ENCODE measurements at places on chromosomes 2 and 18.

DNA sequence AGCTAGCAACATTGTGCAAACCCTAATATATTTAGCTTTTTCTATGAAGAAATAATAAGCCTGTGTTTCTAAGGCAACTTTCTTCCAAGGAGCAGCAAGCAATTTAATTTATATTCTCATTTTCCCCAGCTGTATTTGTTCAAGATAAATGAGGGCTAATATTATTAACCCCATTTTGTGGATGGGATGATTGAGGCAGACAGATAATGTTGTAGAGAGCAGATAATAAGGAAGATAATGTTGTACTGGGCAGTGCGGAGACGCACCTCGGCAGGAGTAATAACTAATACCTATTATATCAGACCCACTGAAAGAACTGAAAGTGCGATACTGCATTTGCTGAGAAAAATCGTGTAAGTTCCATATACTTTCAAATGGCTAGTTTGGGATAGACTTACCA lies 344.1 kb upstream of the FANCL start:
- H3K27me3 ChIP-seq = no peaks in the 10 kb centered on the region
- H3K27ac ChIP-seq = no peak overlapping the region
- no peaks in the 10 kb centered on the region for H3K36me3 ChIP-seq
- H3K4me3 ChIP-seq = no peak overlapping the region
- no peak for DNase-seq

- H3K4me1 ChIP-seq = no peaks in the 10 kb centered on the region
- H3K36me3 ChIP-seq = no peaks in the 10 kb centered on the region
- peaks cover 6% of the 10 kb centered on the region for H3K27me3 ChIP-seq
- H3K4me3 ChIP-seq = no peak overlapping the region
Observed at GRCh38 chr2:180040146-180040925, 33.2 kb upstream of the CWC22 start.

DNA sequence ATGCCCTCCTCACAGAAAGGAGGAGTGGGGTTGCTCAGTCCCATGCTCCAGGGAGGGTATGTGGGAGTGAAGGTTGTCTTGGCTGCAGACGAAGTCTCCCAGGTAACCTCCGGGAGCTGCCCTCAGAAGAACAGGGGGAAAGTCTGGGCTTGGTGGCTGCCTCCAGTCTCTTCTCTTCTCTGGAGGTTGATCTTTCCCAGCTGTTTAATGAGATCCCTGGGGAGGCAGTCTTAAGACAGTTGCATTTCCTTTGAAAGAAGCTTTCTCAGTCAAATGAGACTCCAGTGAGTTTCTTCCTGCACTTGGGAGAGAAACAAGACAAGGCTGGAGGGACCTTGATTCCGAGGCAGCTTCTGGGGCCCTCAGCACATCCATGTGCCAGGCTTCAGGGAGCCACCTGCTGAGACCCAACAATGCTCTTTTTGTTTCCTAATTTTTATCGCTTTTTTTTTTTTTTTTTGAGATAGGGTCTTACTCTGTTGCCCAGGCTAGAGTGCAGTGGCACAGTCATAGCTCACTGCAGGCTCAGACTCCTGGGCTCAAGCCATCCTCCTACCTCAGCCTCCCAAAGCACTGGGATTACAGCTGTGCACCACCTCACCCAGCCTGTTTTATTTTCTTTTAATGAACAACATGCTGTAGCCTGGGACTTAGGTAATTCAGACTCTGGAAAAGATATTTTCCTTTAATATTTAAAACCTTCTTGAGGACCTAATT lies 71.7 kb upstream of the TPO start:
- no peaks in the 10 kb centered on the region for H3K36me3 ChIP-seq
- DNase-seq = no peak

- no peak overlapping the region for H3K4me3 ChIP-seq
- H3K36me3 ChIP-seq = no peaks in the 10 kb centered on the region
- DNase-seq = no peak
- no peak overlapping the region for H3K27ac ChIP-seq
Observed at GRCh38 chr2:30275256-30275655, 43.9 kb downstream of the LBH start.

GRCh38 chr18:36623681-36624190 lies 205.1 kb downstream of the TPGS2 start:
- H3K36me3 ChIP-seq = no peaks in the 10 kb centered on the region
- H3K4me3 ChIP-seq = no peak overlapping the region
- DNase-seq = no peak
- H3K27me3 ChIP-seq = no peaks in the 10 kb centered on the region

DNA sequence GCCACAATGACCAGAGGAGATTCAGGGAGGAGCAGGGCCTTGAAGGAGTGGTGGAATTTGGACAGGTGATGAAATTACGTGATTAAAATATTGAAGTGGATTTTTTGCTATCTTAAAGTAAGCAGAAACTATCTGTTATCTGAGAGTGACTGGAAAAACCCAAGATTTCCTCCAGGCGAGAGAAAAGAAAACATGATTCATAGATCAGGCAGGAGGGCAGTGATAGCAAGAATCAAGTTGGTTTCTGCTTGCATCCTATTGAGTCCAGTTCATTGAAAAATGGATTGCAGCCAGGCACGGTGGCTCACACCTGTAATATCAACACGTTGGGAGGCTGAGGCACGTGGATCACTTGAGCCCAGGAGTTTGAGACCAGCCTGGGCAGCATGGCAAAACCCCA lies 127.8 kb downstream of the NXPH2 start:
- H3K27ac ChIP-seq = no peak overlapping the region
- DNase-seq = no peak
- no peak overlapping the region for H3K4me3 ChIP-seq
- H3K36me3 ChIP-seq = no peaks in the 10 kb centered on the region

- H3K4me3 ChIP-seq = no peak overlapping the region
- H3K27ac ChIP-seq = no peak overlapping the region
- peaks cover 2% of the 10 kb centered on the region for H3K4me1 ChIP-seq
Observed at GRCh38 chr2:161177969-161178368, 17.7 kb downstream of the TANK start.

DNA sequence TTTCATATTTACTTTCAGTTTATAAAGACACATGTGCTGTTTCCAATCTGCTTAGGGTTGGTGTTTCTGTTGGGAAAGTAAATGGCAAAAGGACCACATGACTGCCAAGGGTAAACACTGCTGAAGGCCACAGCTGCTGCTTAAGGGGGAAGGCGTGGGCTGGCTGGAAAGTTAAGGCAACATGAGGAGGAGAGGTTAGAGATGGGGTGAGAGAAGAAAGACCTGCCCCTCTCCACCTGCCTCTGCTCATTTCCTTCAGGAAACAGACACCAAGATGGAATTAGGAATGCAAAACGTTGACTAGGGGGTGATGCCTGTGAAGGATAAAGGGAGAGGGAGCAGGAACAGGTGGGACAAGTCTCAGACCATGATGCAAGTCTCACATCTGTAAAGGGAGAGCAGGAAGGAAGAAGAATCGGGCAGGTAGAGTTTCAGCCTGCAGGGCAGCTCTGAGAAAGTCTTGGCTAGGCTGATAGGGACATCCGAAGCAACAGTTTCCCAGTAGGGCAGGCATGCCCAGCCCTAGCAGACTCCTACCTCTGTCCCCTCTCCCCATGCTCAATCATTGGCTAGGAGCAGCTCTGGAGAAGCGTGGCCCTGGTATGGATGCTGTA lies 86.0 kb downstream of the CDC42EP3 start:
- no peaks in the 10 kb centered on the region for H3K36me3 ChIP-seq
- peak overlapping the region; percentile 6 for H3K4me3 ChIP-seq
- no peak for DNase-seq
- peaks cover 62% of the 10 kb centered on the region for H3K4me1 ChIP-seq
- H3K27me3 ChIP-seq = no peaks in the 10 kb centered on the region

- H3K4me1 ChIP-seq = no peaks in the 10 kb centered on the region
- H3K27me3 ChIP-seq = no peaks in the 10 kb centered on the region
- no peak overlapping the region for H3K4me3 ChIP-seq
- DNase-seq = no peak
Observed at GRCh38 chr2:86275384-86275799, 62.0 kb downstream of the REEP1 start.

GRCh38 chr2:149744865-149745264 lies 157.3 kb upstream of the MMADHC start:
- H3K27ac ChIP-seq = no peak overlapping the region
- H3K36me3 ChIP-seq = no peaks in the 10 kb centered on the region
- no peak for DNase-seq
- no peak overlapping the region for H3K4me3 ChIP-seq
- no peaks in the 10 kb centered on the region for H3K4me1 ChIP-seq

DNA sequence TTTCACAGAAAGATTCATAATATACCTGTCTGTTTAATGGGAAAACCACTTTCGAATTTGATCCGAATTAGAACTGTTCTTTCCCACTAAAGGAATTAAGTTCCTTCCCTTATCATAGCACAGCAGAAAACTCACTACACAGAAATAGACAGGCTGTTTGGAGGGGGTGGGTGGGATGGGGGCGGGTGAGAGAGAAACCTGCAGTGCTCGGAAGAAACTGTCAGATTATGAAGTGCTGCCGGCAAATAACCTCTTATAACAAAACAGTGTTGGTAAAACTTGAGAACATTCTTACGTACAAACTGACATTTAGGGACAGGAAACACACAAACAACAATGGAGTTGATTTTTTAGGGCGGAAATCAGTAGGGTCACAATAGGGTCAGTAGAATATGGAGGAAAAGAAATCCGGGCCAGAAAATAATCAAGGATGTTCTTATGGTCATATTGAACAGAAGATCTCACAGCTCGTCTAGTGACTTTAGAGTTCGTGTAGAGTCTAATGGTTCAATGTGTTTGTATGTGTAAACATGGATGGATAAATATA lies 756.0 kb upstream of the LRATD1 start:
- no peaks in the 10 kb centered on the region for H3K4me1 ChIP-seq
- no peak for DNase-seq
- no peak overlapping the region for H3K4me3 ChIP-seq
- no peaks in the 10 kb centered on the region for H3K27me3 ChIP-seq

DNA sequence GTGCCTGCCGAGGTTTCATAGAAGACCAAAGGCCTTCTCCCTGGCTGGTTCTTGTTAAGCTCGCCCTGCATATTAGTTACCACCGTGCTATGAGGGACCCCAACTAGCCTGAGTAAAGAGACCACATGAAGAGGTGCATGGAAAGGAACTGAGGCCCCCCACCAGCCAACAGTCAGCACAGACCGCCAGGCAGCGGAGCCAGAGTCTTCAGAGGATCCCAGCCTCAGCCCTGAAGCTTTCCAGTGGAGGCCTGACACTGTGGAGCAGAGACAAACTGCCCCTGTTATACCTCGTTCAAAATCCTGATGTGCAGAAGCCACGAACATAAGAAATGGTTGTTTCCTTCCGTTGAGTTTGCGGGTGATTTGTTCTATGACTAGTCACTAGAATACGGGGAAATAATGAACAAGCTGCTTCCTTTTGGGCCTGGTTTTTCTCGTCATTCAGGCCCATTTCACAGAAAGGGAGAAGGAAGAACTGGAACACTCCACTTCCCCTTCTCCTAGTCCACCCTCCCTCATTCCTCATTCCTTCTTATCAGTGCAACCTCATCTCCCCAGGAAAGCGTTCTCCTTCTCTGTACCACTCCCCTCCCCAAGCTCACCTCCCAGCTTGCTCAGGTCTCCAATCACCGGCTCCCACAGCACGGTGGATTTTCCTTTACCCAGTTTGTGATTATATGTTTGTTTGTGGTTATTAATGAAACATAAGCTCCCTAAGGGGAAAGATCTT lies 3.0 kb upstream of the GLI2 start:
- no peak overlapping the region for H3K4me3 ChIP-seq
- H3K36me3 ChIP-seq = no peaks in the 10 kb centered on the region
- DNase-seq = no peak
- peaks cover 25% of the 10 kb centered on the region for H3K27me3 ChIP-seq
- peaks cover 2% of the 10 kb centered on the region for H3K4me1 ChIP-seq
- H3K27ac ChIP-seq = no peak overlapping the region

DNA sequence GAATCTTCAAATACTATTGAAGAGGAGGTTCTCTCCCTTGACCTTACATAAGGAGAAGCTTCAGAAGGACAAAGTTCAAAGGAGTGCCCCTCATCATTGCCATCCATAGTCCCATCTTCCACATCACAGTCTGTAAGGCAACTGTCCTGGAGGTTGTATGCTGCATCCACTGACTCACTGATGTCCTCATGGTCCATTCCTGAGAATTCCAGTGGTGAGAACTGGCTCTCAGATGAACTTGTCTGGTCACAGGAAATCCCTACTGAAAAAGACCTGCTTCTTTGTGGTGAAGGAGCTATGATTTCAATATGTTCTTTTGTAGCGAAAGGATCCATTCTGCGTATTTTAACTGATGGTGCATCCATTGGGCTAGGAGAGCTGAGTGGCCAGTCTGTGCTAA lies 52.2 kb downstream of the EIF2AK3 start:
- no peaks in the 10 kb centered on the region for H3K4me1 ChIP-seq
- H3K27ac ChIP-seq = no peak overlapping the region
- H3K36me3 ChIP-seq = peaks cover 64% of the 10 kb centered on the region
- no peak overlapping the region for H3K4me3 ChIP-seq

DNA sequence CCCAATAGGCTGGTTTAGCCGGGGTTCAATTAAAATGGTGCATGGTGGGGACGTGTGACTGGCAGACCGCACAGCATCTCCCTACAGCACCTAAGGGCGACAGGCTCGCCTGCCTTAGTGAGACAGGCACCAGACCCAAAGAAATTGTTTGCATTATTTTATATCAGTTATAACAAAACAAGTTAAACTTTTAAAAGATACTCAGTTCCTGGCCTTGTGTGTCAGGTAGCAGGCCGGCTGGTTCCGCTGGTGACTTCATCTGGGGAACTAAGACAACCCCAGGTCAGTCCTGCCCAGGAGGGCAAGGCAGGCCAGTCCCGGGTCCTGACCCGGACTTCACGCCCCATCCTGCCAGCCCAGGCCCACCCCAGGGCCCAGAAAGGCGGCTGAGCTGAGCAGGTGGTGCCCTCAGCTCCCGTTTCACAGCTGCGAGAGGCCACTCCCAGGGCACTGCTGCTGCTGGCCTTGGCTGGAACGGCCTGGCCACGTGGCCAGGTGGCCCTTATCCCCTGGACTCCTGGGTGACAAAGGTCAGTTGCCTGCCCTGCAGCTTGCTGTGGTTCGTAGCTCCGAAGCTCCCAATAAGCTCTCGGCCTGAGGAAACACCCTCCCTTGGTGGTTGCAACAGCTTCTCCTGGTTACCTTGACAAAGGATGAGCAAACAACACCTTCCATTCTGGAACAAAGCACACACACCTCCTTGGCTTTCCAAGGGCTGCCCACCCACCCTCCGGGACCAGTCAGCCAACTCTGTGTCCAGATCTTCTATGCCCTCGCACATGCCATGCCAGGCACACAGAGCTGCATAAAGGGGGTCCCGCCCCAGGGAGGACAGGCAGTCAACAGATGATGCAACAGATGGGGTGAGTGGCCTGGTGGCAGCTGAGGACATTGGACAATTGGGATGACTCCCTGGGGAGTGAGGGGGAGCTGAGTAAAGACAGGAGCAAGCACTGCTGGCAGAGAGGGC lies 11.3 kb upstream of the AGXT start:
- no peak for DNase-seq
- no peaks in the 10 kb centered on the region for H3K27me3 ChIP-seq
- no peak overlapping the region for H3K27ac ChIP-seq
- no peaks in the 10 kb centered on the region for H3K36me3 ChIP-seq
- no peaks in the 10 kb centered on the region for H3K4me1 ChIP-seq

Data from CD4-positive, alpha-beta T cell (primary cell).